ENCODE measurements at places on chromosomes 5 and 9.

DNA sequence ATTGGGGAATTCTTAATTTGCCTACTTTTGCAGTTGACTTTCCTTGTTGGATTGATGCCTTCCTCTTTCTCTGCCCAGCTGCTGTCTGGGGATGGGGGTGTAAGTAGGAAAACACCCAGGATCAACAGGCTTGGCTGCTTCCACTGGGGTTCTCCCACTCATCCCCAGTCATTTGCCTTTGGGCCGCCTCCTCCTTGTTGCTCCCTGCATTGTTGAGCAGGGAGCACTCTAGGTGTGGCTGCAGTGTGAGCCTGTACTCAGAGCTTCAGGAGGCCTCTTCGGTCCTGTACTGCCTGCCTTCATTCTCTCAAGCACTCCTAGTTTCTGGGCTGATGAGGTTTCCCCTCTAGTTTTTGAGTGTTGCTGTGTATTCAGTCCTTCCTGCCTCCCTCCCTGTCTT, 12.1 kb downstream of the RHOBTB3 start:
- no peak for DNase-seq

DNA sequence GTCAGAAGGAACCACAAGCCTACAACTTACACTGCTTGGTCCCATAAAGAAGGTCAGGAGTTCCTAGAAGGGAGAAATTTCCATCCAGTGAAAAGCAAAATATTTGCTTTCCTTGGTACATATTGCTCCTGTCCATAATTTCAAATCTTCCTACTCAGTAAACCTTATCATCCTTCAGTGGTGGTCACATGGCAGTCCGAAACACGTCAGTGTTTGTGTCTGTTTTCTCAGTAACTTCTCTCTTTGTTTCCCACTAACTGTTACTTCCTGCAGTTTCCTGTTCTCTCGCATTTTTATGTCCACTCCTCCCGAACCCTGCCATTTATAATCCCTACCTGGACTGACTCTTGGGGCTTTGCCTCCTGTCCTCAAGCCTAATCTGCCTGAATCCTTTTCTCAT, 129.1 kb downstream of the FANCC start:
- no peak for DNase-seq

DNA sequence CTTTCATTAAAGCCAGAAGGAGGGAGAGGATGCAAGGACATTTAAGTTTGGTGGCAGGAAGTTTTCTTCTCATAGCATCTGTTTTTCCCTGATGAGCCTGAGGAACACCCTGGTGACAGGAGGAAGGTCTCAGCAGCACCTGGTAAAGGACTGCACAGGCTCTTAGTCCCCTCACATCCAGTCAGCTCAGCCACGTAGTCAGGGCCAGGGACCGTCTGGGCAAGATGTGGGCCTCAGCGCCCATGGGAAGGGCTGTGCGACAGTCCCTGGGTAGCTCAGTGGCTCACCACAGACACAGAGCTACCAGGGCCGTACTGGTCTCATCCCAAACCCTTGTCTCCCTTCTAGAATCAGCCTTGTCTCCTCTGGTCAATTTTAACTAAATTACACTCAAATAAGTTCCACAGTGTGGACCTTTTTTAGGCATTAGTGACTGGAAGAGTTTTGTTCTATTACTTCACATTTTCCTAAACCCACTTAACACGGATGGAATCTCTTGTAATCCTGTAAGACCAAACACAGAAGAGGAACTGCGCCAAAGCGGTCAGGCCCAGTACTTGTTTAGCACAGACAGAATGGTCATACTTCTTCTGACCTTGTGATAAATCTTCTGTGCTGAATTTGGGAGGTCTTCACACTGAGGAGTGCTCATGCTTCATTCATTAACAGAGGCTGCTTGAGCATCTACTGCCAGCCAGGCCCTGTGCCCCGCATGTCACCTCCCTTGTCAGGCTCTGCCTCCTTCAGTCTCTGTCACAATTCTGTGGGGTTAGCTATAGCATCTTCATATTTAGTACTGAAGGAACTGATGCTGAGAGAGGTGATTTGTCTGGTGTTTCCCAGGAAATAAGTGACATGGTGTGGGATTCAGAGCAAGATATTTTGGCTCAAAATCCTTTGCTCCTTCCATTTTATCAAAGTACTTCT, 91.4 kb downstream of the ANGPTL2 start:
- no peak for DNase-seq

DNA sequence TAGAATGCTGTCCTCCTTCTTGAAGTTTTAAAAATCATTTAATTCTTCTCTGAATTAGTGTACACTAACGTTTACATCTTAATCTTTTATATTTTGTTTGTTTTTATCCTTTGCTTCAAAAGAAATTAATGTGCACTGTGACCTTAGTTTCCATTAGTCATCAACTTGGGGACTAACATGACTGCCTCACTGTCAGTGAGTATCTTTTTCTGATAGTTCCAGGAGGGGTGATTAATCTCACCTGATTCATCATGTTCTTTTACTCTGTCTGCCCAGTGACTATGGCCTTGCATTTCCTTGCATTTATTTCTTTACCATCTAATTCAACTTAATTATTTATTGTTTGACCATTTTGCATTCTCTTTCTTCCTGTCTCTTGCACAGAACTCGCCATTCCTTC, 33.4 kb upstream of the NR3C1 start:
- DNase-seq, result no peak

DNA sequence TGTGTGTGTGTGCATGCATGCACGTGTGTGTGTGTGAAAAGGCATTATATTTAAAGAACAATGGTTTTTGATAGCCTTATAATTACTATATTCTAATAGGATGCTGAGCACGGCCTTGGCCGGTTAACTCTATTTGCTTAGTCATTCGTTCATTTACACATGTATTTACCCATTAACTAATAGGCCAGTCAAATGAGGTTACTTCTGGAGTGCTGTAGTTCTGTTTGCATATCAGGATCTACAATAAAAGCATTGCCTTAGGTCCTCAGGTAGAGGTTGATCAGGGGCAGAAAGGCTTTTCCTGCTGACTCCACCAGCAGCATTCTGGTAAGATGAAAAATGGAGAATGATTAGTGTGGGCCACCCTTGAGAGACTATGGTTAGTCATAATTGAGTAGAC, 219.0 kb downstream of the COMMD10 start:
- no peak for DNase-seq

DNA sequence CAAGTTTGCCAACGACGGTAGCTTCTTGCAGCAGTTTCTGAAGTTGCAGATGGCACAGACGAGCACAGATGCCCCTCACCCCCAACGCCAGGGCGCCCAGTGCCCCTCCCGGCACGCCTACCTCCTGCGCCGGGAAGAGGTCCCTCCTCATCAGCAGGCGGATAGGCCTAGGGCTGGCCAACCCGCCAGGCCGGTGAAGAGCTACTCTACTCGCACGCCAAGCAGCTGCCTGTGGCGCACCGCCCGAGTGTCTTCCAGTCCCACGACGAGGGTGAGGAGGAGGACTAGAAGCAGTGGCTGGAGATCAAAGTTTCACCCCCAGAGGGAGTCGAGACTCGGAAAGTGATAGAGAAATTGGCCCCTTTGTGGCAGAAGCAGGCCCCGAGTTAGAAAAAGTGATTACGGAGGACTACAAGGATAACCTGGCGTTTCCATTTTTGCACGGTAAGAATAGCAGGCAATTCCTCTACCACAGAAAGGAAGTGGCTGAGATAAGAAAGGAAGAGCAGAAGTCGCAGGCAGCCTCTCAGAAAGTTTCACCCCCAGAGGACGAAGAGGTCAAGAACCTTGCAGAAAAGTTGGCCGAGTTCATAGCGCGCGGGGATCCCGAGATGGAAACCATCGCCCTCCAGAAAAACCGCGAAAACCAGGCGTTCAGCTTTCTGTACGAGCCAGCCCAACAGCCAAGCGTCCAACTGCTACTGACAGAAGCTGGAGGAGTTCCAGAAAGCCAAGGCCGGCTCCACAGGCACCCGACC, 170.4 kb downstream of the HINT1 start:
- no peak for DNase-seq

- no peak for DNase-seq
Observed at GRCh38 chr5:113572716-113573115, 59.2 kb downstream of the YTHDC2 start.

DNA sequence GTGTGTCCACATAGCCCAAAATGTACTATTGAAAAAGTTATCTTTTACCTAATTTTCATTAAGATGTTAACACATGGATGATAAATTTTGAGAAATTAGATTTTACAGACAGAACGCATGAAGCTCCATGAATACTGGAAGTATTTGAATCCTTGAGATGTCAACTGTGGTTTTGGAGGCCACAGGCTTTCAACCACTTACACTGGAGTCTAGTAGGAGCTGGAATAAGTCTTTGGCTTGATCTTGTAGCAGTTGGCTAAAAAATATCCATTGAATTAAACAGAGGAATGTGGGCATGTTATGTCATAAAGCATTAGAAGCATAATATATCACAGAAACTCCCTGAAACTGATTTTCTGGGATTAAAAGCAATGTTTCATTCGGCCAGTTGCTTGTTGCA, 52.9 kb downstream of the CAMK4 start:
- no peak for DNase-seq

- no peak for DNase-seq
Observed at GRCh38 chr5:138454121-138454520, 11.2 kb upstream of the EGR1 start.

DNA sequence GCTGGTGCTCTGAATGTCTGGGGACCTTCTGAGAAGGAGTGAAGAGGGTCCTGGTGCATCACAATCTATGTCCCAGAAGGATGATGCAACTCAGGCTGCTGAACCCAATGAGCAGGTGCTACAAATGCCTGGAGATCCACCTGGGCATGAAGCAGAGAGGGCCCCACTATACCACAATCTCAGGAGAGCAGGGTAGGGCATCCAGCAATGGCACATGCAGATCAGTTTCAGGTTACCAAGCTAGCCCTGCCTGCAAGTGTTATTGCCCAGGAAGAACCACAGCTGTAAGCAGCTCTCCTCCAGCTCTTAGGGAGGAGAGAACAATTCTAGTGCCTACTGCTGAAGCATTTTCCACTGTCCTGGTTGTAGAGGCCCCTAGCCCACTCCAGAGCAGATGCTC, 389.2 kb upstream of the TNC start:
- no peak for DNase-seq

- DNase-seq, result no peak
Observed at GRCh38 chr5:135179308-135179980, 145.4 kb upstream of the PITX1 start.

- no peak for DNase-seq
Observed at GRCh38 chr5:14713476-14714390, 49.2 kb downstream of the OTULIN start.

- no peak for DNase-seq
Observed at GRCh38 chr9:95496687-95497086, 20.1 kb downstream of the PTCH1 start.

- DNase-seq, result peak; percentile 29
Observed at GRCh38 chr9:130870491-130871381, 25.9 kb downstream of the QRFP start.

- DNase-seq, result no peak
Observed at GRCh38 chr5:171595801-171596231, 176.4 kb downstream of the FGF18 start.

GRCh38 chr5:56681346-56681745, 134.0 kb upstream of the MAP3K1 start:
- no peak for DNase-seq

DNA sequence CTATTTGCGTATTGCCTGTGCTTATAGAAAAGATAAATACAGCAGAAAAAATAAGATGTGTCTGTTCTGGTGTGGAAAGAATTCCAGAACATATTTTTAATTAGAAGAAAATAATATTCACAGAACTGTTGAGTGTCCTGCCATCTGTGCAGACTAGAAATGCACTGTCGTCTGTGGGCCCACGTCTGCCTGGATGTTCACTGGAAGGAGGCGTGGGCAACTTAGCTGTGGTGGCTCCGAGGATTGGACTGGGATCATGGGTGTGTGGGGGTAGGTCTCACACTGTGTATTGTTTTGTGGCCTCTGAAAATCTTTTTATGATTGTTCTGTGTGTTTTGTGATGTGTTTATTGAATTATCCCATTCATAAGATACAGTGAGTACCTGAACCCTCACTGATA, 126.0 kb upstream of the CACNA1B start:
- DNase-seq, result no peak

- no peak for DNase-seq
Observed at GRCh38 chr5:35990941-35991611, at the start of gene UGT3A1. Gene UGT3A1 (minus strand): TSS chr5:35991390. CDS start chr5:35991240, 150 bp downstream.

- DNase-seq, result no peak
Observed at GRCh38 chr5:170560938-170561337, 57.1 kb downstream of the KCNIP1 start.

DNA sequence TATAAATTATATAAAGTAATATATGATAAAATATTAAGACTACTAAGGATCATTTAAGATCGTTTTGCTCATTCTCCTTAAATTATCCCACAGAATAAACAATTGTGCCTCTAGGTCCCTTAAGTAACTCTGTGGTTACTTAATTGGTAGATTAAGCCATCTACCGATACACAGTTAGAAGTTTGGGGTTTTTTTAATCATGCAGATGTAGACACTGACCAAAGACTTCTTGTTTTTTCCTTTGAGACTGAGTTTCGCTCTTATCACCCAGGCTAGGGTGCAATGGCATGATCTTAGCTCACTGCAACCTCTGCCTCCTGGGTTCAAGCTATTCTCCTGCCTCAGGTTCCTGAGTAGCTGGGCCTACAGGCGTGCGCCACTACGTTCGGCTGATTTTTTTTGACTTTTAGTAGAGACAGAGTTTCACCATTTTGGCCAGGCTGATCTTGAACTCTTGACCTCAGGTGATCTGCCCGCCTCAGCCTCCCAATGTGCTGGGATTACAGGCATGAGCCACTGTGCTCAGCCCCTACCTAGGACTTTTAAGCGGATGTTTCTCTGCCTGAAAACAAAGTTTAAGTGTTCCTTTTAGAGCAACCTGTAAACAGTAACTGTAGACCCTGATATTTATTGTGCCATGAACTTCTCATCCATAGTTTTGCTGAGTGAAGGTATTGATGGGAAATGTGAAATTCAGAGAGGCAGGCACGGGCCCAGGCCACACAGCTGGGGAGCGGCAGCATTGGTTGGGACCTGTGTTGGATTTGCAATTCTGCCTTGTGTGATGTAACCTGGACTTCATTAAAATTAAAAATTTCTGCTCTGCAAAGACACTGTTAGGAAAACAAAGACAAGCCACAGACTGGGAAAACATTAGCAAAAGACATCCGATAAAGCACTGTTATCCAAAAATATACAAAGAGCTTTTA, 11.6 kb downstream of the CEL start:
- DNase-seq, result no peak

GRCh38 chr5:96588539-96588938, 73.6 kb upstream of the CAST start:
- DNase-seq, result no peak

- DNase-seq, result no peak
Observed at GRCh38 chr9:130301483-130302286, 36.1 kb downstream of the HMCN2 start.

- no peak for DNase-seq
Observed at GRCh38 chr9:69131682-69132081, 42.4 kb upstream of the TJP2 start.

DNA sequence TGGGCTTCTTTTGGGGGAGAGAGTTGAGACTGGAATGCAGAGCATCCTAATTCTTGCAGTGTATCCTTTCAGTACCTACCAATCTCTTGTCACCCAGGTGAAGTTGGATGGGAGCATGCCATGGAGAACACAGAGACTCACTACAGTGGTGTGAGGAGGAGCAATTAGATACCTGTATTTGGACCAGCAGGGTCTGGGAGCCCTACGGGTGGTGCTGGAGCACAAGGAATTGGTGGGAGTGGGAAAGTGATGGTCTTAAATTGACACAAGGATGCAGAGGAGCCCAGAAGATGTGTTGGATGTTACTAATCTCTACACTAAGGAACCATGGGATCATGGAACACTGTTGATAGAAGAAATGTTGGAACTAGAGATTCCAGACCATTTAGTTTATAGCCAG, 212.7 kb downstream of the CHSY3 start:
- DNase-seq, result no peak

Data from B cell (primary cell).